AG08396 (cell line): ENCODE measurements at places on chromosomes 16 and 17.

DNA sequence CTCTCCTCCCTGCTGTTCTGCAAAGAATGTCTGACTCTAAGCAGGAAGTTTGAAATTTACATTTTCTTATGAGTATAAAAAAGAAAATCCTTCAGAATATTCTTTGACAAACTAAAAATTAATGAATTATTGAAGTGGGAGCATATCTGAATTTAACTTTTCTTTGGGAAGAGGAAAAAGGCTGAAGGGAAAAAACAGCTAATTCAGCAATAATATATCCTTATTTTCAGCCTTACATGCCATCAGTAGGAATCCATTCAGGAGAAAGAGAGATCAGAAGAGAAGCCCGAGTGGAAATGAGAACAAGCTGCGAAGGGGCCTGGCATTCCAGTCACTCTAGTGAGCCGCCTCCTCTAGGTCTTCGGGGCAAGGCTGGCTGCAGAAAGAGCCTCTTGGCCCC, 41.7 kb upstream of the BCAR1 start:
- DNase-seq = no peak

GRCh38 chr17:7444682-7445618, at the start of gene CHRNB1:
CHRNB1 (plus strand) TSS chr17:7445061; CDS start chr17:7445128, 67 bp downstream.
- DNase-seq = peak; percentile 81

- no peak for DNase-seq
Observed at GRCh38 chr17:65229621-65229995, 92.4 kb downstream of the RGS9 start.

DNA sequence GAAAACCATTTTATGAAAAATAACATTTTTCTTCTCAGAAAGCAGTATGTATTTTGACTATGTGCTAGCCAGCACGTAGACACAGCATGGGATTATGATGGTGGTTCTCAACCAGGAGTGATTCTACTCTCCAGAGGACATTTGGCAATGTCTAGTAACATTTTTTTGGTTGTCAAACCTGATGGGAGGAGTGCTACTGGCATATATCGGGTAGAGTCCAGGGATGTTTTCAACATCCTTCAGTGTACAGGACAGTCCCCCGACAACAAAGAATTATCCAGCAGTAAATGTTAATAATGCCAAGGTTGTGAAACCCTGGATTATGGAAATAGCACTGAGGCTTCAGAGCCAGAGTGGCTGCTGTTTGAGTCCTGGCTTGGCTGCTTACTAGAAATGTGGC, 27.7 kb downstream of the AP2B1 start:
- DNase-seq = no peak

- DNase-seq = no peak
Observed at GRCh38 chr17:57253362-57254065, 2.8 kb upstream of the MSI2 start.

DNA sequence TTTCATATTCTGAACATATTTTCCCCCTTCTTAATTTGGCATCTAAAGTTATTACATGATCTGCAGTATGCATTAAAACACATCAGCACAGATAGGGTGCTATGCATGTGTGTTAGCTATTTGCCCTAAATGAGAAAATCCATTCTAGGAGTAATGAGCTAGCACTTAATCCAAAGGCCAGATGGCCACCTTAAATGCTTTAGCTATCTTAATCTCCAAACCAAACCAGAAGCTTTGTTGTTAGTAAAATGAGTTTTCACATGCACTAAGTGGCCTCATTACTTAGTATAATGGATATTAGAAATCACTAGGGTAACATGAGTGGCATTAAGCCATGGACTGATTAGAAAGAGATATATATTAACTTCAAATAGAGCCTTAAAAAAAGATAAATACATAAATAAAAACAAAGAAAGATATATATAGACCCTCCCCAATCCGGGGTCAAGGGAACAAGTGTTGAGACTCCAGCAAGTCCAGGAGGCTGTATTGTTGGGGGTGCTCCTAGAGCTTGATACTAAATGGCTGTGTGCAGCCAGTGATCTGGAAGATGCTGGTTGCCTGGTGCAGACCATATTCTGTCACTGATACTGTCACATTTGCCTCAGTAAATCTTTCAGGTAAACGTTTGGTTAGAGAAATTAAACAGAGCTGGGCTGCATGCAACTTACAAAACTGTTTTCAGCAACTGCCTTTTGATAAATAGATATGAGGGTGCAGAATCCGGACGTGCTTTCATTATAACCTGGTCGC, 67.3 kb downstream of the MYH10 start:
- DNase-seq = no peak

GRCh38 chr16:67311607-67312488, 14.7 kb downstream of the KCTD19 start:
- peak; percentile 93 for DNase-seq

- no peak for DNase-seq
Observed at GRCh38 chr17:19705201-19705600, 11.2 kb downstream of the SLC47A2 start.

DNA sequence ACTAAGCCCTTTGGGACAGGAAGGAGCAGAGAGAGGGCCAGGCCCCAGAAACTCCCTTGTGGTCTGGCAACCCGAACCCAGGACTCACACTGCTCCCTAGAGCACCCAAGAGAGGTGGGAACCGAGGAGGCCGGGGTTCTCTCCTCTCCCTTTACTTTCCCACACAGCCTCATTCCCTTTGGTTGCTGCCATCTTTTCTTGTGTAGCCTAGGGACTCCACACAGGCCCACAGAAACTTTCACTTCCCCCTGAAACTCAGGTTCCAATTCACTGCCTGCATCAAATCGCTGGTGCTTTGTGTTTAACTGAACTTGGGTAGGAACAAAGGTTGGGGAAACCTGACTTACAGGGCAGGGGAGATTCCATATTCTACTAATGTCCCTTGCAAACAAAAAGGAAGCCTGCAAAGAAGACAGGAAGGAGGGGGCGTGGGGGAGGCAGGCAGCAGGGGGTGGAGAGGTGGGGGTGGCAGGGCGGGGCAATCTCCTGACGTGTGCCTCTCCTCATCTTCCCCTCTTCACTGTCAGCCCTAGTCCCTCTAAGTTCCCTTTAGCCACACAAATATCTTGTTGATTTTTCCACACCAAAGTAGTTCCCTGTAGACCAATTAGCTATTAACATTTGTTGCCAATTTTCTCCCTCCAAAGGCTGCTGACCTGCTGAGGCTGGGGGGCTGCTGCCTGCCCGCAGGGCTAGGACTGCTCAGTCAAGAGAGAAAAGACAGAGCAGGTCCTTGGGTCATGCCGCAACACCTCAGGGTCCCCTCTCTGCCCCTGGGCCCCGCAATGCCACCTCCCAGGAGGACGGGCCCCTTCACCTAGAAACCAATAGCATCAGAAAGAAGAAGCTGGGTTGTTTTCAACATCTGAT, 8.0 kb downstream of the ST3GAL2 start:
- no peak for DNase-seq

DNA sequence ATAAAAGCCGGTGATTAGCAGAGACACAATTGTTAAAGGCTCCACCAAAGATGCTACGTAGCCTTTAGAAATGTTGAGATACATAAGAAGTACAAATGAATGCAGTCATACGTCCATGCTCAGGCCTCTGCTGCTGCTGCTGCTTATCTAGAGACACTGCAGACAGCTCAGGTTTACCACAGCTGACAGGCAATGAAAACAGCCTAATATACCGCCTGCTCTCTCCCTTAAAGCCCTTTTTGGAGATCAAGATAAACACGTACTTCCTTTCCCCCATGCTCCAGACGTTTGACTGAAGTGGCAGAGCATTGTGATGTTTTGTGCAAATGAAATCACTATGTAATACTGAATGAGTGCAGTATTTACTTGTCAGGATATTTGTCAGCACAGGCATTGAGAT, 185.3 kb downstream of the AATF start:
- DNase-seq = no peak
